ENCODE measurements at places on chromosomes 11 and 22. TPM values are rescaled to one million over a fixed set of nuclear protein-coding genes. Genes with fewer than 3 reads are reported as not detected.

DNA sequence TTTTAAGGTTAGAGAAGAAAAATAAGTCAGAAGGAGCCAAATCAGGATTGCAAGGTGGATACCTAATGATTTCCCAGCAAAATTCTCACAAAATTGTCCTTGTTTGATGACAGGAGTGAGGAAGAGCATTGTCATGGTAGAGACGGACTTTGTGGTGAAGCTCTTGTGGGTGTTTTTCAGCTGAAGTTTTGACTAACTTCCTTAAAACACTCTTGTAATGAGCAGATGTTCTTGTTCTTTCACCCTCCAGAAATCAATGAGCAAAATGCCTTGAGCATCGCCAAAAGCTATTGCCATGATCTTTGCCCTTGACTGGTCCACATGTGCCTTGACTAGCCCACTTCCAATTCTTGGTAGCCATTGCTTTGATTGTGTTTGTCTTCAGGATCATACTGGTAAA, 20.0 kb downstream of the CALCB start:
- no peak for DNase-seq

DNA sequence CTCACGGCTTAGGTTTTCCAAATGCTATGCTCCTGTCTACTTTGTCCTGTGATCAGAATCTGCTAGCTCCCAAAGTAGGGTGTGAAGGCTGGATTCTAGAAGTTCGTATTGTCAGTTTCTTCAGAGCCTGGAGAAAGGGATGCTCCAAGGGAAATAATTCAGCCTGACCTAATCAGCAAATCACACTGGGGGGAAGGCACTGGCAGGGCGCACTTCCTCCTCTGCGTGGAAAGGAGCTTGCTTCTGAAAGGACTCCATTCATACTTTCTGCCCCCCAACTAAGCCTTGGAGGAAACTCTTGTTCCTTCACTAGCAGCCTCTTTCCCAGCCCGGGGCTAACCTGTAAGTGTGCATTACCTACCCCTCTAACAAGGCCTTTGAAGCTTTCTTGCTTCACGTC, 165.9 kb downstream of the NAV2 start:
- no peak for DNase-seq

DNA sequence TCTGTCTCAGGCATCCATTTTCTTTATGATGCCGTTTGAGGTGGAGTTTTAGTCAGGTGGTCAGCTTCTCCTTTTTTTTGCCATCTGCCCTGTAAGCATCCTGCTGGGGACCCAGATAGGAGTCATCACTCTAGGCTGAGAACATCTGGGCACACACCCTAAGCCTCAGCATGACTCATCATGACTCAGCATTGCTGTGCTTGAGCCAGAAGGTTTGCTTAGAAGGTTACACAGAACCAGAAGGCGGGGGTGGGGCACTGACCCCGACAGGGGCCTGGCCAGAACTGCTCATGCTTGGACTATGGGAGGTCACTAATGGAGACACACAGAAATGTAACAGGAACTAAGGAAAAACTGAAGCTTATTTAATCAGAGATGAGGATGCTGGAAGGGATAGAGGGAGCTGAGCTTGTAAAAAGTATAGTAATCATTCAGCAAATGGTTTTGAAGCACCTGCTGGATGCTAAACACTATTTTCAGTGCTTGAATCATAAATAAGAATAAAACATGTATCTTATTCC, 10.9 kb upstream of the HBE1 start:
- peak; percentile 23 for DNase-seq

Gene PIK3IP1
- 20.8 TPM for total RNA-seq

DNA sequence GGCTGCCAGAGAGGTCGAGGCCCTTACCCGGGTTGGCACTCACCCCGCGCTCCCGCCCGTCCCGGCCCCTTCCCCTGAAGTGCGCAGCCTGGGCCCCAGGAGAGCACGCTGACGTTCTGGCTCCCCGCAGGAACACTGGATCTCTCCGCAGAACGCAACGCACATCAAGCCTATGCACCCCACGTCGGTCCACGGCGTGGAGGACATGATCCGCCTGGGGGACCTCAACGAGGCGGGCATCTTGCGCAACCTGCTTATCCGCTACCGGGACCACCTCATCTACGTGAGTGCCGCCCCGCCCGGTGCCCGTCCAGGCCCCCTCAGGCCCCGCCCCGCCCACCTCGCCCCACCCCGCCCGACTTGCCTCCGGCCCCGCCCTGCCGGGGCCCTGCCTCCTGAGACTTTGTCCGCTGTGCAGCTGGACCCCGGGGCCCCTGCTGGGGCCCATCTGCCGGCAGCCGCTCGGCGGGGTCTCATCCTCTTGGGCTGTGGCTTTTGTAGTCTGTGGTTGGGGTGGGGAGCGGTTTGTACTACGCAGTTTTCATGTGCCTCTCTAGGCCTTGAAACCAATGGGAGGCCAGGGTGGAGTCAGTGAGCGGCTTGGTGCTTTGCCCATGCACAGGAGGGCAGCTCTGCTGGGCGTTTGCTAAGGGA, 19.7 kb downstream of the MYO7A start:
- DNase-seq, result no peak

- no peak for DNase-seq
Measured at GRCh38 chr11:79414041-79414440, 26.8 kb downstream of the TENM4 start.

Gene DTX4
- 42.0 TPM for total RNA-seq

DNA sequence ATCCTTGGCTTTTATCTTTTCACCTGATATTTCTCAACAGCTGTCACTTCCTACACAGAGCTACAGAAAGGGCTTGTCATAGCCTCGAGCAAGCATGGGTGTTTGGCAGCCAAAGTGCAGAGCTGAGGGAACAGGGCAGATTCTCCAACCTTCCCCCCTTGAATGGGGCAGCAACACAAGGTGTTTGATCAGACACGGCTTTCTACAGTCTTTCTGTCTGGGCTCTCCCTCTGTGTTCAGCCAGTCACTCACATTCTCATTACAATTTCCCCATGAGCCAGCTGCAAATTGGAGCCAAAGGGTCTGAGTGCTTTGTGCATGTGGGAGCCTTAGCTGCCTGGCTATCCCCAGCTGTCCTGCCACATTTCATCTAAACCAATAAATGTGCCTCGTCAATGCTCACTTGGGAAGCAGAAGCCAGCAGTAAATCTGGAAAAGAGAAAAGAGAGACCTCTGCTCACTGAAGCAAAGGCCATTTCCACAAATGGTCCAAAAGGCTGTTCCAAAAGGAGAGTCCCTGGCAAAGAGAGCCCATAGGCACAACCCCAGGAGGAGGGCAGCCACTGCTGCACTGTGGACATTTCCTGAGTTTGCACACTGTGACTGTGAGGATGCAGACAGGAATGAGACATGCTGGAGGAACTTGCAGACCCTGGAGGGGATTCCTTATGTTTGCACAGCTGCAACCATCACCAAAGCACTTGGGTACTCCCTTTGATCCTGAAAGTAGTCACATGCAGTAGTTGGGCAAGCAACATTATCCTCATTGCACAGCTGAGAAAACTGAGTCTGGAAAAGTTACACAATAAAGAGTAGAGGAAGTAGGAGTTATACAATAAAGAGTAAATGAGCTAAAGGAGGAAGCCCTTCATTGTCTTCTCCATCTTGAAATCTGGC, 186.8 kb downstream of the FAM181B start:
- no peak for DNase-seq

DNA sequence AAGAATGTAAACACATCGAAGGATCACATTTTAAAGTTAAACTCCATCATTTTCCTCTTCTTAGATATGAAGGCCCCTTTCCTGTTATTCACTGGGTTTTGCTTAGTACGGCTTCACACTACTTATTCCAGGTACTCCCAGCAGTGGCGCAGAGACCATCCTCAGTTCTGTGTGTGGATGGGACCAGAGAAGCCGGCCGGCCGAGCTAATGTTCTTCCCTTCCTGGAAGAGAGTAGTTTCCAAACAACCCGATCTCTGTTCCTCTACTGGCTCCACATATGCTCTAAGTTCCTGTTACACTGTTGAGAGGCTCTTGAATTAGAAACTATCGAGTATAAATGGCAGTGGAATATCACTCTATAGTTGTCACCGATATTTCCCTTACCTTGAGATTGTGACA, 684 bp upstream of the NFRKB start:
- DNase-seq, result no peak

GRCh38 chr22:26027341-26027740, 141.9 kb upstream of the SEZ6L start:
- no peak for DNase-seq
